ENCODE measurements at places on chromosomes 4 and X.

GRCh38 chrX:42988700-42989099, 210.7 kb upstream of the PPP1R2C start:
- no peak for DNase-seq

- peak; percentile 71 for DNase-seq
These were observed 2.7 kb downstream of the PCDH10 start for GRCh38 chr4:133151691-133152329.

DNA sequence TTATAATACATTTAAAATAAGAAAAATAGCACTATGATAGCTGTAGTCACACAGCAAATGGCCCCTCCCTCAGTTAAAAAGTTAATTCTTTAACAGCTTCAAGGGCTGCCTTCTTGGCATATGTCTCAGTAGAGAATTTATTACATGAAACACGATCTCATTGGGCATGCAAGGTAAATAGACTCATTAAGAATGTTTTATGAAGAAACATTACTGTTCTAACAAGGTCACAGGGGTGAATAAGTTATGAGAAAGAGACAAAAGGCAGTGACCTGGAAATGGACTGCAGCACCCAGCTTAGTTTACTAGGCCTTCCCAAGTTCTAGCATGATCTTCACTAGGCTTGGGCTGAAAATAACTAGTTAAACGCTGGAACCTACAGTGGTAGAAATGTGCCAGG, 277.7 kb downstream of the NR3C2 start:
- no peak for DNase-seq

DNA sequence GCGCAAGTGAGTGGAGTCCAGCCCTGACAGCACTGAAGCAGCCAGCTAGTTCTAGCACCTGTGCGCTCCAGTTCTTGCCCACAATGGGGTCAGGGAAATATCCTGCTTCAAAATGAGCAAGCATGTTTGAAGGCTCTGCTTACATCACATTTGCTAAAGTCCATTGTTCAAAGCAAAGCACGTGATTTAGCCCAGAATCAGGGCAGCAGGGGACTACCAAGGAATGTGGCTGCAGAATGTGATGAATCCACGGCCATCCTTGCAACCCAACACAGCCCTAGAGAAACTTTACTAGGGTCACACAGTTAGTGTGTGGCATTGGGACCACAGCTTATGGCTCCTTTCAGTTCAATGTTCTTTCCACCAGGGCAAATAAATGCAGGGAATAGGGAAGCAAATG, 47.3 kb upstream of the SMIM31 start:
- no peak for DNase-seq

DNA sequence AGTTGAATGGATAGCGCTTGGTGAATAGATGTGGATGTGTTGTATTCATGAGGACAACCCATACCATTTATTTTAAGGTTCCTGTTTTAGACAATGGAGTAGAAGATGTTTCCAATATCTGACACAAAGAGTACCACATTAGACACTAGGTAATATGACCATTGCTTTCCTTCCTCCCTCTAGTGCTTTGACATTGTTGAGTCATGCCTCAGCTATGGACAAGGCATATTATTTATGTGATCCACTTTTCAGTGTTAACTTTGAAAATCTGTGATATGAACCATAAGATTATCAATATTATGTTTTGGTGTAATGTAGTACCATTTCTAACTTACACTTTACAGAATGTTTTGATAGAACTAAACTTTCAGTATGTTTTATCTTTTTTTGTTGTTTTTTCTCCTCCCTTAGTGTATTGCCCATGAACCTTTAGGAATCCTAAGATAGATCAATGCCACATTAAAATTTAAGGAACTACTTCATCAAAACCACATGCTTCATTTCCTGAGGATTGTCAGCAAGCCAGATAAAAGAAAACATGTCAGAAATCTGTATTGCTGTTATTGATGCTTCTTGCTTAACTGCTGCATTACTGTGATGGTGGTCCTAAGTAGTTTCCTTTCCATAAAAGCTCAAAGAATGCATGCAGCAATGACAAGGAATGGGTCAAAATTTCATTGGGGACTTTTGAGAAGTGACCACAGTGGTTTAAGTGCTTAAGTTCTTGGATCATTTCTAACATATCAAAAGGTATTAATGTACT, 105.0 kb downstream of the PCDH7 start:
- DNase-seq, result no peak

DNA sequence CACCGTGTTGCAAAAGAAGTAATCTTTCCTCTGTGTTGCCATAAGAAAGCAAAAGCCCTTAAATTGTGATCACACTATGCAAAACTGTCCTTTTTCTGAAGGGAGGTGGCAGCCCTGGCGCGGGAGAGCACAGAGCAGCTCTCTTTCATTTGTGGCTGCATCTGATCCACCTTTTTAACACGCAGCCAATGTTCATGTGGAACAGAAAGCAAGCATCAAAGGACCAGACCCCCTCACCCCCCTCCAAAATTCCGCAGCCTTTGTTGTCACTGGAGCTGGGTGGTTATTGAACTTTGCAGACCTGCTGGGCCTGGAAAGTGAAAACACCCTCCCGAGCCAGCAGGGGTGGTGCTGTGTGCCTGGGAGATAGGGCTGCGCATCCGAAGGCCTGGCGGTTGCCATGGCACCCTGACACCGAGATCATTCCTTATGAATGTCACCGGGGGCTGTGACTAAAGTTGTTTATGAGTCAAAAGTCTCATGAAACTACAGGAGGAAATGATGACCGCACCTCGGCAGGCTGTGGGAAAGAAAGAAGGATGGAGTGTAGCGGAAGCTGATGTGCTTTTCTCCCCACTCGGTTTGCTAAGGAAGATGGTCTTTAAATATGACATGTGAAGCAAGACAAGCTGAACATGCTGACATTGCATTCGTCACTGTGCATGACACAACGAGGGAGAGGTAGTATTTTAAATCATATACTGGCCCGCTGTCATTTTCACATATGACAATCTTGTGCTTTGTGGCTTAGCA, 367.4 kb downstream of the UNC5C start:
- DNase-seq, result no peak

GRCh38 chr4:146245246-146245645, 30.9 kb downstream of the REELD1 start:
- no peak for DNase-seq

- DNase-seq, result peak; percentile 44
These were observed 22.2 kb downstream of the PSAPL1 start for GRCh38 chr4:7412554-7412912.

DNA sequence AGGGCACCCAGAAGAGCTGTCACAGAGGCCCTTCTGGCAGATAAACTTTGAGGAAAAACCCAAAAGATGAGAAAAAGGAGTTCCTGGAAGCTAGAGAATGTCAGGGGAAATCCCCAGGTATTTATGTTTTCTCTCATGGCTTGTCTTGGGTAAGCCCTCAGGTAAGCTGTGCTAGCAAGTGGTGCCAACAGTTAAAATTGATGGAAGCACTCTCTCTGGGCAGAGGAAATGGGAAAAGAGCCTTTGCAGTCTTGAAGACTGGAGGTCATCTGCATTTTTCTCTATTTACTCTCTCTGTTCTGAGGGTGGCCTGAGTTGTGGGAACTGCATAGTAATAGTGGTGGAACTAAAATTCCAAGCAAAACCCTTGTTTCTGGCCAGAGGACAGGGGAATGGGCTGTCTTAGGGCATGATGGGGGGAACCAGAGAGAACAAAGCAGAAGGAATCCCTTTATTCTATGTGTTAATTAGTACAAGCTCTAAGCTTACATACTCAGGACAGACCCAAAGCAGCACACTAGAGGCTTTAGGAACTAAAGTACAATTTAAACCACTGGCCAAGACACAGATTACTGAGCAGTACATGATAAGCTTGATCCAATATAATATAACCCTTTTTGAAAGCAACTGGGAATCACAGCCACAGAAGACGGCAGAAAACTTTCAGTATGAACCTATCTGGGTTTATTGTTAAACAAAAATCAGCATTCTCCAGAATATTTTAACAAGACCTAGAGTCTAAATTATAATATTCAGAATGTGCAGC, 53.3 kb upstream of the SLC10A4 start:
- no peak for DNase-seq

GRCh38 chr4:81459228-81459627, 12.5 kb downstream of the RASGEF1B start:
- DNase-seq, result no peak

GRCh38 chrX:135437867-135438733, 16.4 kb downstream of the SMIM10L2A start:
- no peak for DNase-seq

- no peak for DNase-seq
These were observed 61.3 kb downstream of the SPINK2 start for GRCh38 chr4:56760183-56760582.

GRCh38 chr4:119100655-119101054, 35.0 kb upstream of the MYOZ2 start:
- DNase-seq, result no peak

DNA sequence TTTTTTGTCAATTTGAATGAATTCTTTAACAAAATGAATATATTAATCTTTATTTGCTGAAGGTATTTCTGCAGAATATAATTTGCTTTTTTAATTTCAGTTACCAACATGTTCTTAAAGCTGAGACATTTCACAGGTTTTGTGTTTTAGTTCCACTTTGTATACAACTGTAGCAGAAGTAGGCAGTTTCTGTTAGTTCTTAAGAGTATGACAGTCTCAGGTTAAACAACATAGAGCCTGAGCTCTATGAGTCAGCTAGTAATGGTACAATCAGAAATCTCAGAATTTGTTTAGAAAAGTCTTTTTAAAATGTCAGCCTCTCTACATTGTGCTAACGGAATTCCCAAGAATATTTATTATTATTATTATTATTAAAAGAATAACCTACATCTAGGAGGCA, 50.4 kb downstream of the GSTCD start:
- no peak for DNase-seq

- no peak for DNase-seq
These were observed 67.8 kb downstream of the SMC1A start for GRCh38 chrX:53354669-53355068.

DNA sequence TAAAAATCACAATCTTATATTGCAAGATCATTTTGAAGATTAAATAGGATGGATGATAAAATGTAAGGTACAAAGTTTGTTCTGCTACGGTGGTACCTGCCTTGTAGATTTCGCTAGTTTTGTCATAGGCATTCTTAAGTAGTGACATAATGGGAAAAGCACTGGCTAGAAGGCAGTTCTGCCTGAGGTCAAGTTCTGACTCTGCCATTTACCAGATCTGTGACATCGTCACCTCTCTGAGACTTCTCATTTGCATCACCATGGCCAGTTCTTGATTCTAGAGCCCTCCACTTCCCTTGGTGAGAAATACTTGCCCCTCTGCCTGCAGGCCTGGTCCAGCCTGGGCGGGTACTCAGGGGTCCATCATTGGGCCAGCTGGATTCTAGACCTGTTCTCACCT, 85.2 kb downstream of the HS3ST1 start:
- DNase-seq, result no peak

DNA sequence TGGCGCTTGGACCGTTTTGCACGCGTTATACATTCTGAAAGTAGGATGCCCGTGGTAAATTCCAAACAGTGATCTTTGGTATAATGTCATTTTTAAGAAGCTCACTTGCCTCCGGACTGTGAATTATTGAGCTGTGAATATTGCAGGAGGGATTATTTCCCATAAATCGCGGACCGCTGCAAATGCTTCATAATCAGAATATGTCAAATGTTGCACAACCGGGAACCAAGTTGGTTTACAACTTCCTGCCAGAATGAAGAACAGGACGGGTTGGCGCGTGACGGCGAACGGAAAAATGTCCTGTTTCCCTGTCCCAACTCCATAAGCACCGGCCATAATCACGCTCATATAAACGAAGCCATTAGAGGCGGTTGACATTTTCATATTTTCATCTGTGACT, 67.6 kb downstream of the SHOX start:
- DNase-seq, result no peak

GRCh38 chr4:25060241-25060962, 29.7 kb upstream of the LGI2 start:
- DNase-seq, result no peak

- no peak for DNase-seq
These were observed 87.3 kb upstream of the WDR1 start for GRCh38 chr4:10203851-10204250.

DNA sequence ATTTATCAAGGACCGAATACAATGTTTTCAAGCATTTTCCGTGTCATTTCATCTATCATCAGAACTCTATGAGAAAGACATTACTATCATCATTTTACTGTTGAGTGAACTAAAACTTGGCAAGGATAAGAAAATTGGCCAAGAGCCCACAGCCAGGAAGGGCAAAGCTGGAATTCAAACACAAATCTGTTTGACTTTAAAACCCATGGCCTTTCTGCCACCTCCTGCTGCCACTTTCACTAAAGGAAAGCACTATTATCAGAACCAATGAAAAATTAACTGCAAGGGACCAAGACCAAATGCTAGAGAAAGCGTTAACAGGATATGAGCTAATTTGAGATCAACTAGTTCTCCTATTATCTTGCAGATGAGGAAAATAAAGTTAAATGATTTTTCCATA, 2759.2 kb downstream of the ARAP2 start:
- DNase-seq, result no peak
